Cardiac muscle cell (in vitro differentiated cells and primary cell): ENCODE measurements at places on chromosomes 7 and 10.

DNA sequence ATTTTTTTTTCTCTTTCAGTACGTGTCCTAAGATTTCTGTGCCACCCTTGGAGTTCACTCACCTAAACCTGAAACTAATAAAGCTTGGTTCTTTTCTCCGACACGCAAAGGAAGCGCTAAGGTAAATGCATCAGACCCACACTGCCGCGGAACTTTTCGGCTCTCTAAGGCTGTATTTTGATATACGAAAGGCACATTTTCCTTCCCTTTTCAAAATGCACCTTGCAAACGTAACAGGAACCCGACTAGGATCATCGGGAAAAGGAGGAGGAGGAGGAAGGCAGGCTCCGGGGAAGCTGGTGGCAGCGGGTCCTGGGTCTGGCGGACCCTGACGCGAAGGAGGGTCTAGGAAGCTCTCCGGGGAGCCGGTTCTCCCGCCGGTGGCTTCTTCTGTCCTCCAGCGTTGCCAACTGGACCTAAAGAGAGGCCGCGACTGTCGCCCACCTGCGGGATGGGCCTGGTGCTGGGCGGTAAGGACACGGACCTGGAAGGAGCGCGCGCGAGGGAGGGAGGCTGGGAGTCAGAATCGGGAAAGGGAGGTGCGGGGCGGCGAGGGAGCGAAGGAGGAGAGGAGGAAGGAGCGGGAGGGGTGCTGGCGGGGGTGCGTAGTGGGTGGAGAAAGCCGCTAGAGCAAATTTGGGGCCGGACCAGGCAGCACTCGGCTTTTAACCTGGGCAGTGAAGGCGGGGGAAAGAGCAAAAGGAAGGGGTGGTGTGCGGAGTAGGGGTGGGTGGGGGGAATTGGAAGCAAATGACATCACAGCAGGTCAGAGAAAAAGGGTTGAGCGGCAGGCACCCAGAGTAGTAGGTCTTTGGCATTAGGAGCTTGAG lies at the start of gene CFTR:
Gene CFTR (plus strand): TSS at position 801 of the 830 bp plus-strand sequence. CDS start 70 bp downstream, outside the sequence.
- peak; percentile 39 for DNase-seq

DNA sequence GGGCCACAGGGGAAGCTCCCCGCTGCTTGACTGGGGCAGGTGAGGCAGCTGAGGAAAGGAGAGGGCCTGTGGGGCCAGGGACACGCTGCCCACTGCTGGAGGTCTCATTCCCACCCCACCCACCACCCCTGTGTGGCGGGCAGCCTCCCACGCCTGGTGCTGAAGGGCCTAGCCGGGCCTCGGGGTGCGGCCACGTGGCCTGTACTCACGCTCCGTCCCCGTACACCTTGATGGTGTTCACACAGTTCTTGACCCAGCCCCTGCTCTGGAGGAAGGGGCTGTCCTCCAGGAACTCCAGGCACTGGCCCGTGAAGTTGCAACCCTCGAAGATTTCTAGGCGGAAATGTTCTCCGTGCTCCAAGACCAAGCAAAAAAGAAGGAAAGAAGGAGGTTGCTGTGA lies 4.0 kb downstream of the CRYGN start:
- DNase-seq: no peak

DNA sequence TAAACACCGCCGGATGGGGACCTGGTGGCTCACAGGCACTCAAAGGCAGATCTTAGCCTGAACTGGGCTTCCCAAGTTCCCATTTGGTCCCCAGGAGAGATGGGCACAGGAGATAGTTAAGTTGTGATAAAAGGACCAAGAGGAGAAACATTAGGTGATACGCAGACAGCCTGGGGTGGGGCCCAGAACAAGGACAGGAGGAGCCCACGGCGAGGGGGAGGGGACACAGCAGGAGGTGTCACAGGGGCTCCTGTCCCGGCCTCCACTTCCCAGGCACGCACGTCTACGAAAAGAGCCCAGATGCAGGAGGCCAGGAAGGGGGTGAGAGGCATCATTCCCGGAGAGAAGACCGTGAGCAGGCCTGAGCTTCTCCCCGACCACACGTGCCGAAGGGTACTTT lies 16.3 kb upstream of the DNAAF5 start:
- DNase-seq: no peak

DNA sequence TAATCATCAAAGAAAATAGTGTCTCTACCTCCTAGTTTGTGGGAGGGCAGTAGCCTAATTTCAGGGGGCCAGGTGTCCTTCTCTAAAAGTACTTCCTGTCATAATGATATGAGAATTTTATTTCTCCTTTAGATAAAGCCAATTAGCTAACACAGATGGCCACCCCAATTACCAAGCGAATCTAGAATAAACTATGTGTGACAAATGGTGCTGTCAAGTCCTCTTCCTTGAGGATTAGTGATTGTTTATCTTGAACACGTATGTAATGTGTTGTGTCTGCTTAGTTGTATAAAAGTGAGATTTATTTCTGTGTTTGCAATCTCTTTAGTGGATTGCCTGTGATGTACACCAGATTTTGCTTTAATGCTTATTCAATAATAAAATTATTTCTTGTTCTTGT lies 1120.0 kb downstream of the SORCS1 start:
- DNase-seq: no peak

DNA sequence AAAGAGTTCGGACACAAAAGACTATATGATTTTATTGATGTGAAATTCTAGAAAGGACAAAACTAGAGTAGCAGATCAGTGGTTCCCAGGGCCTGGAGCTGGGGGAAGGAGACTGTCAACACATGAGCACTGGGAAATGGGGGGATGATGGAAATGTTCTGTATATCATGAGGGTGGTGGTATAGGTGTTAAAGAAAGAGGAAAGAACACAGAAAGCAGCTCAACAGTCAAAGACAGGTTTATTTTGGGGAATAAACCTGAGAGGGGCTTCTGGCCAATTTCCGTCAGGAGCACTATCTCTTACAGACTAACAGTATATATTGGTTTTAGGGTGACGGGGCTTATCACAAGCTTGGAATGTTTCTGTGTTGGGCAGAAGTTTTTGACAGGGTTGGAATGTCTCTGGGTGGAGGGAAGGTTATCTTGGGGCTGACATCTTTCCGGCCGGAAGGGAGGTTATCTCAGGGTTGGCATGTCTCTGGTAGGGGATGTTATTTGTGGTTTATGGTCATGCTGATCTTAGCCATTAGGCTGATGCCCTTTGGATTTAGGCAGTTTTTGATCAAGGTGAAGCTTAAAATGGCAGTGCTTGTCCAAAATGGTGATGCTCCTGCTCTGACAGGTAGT lies 254.6 kb upstream of the NRP1 start:
- no peak for DNase-seq

DNA sequence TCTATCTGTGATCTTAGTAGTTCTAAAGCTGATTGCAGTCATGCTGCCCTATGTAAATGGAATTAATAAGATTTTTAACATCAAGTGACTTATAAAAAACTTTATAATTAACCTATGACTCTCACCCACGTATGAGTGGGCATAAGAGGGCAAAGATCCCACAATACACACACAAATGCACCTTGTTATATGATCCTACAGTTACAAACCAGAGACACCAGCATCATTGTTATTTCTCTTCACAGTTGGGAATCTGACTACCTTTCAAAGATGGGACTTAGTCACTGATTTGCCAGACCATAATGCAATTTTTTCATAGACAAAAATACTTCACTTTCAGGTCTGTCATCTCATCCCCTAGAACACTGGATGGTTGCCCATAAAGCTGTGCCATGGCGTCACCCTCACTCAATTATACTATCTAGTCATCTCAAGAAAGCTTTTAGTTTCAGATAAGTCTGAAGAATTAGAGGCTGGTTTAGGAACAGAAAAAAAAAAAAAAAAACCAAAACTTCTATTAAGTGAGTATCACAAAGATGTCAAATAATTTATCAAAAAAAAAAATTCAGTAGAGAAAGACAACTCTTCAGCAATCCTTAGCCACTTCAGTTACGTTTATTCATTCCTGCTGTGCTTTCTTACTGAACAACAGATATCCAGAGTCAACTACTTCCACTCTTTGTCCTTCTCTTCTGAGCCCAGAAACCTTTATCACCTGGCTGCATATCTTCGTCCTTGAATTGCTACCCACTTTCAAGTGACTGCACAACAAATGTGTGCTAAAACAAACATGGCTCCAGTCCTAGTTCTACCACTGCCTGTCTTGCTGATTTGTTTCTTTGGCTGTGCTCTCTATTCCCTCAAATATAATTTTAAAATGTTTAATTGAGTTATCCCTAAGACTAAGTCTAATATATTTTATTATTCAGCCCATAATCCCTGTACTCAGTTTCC lies 175.0 kb upstream of the CHRM2 start:
- no peak for DNase-seq

- no peak for DNase-seq
Observed at GRCh38 chr7:130458257-130458656, 17.4 kb upstream of the CEP41 start.

DNA sequence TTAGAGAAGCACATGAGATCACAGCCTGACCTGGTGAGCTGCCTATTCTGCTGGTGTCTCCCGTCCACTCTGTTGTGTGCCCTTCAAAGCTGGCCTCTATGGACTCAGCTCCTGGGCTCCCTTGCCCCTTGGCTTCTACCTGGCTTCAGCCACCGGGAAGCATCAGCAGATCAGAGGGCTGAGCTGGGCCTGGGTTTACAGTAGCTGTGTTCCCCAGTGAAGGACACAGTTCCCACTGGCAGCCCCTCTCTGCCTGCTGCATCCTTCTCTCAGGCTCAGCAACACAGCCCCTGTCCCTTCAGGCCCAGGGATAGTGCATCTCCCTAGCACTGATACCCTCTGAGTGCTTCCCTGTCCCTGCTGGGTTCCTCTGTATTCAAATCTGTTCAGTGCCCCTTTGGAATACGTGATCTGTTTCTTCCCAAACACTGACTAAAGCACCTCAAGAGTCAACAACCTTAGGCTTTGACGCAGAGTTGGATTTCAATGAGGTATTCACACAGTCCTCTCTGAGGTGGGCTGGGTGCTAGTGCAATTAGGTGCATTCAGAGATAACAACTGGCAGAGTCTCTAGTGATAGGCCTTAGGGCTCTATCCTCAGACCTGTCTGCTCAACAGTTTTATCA lies 109.8 kb downstream of the GRID1 start:
- no peak for DNase-seq

DNA sequence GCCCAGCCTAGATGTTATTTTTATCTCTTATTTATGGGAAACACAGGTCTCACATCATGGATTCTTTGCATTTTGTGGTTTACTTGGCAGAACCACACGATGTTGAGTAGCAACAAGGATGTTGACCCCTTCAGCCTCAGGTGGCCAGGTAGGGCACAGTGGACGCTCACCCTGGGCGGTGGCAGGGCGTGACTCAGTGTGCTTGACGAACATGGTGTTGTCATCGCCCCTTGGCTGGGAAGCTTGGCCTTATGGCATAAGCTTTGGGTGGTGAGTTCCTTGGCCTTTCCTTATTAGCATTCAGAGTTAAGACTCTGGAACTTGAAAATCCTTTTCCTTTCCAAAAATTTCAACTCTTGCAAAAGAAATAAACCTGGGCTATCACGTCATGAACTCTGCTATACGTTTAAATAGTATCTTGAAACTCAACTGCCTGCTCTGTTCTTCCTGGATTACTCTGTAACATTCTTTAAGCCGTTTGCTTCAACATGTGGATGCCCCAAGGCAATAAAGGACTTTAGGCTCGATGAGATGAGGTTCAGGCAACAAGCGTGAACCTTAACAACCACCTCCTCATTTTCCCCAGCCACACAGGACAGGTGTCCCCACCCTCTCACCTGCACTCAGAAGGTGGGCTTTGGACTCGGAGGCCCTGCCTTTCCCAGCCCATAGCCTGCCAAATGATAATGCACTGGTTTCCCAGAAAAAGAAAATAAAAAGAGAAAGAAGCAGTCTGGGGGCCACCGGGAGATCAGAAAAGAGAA lies 22.5 kb upstream of the ECHDC3 start:
- DNase-seq: no peak

DNA sequence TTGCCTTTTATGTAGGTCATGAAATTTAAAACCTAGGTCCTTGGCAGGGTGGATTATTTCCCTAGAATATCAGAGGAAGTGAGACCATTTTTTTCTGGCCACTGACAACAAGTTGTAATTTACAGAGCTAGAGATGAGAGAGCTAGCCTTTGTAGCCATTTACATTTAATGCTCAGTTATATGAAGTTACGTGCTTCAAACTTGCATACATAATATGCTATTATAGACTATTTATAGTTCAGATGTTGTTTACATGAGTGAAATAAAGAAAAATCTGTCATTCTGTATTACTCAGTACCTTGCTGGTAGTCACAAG lies 234.9 kb upstream of the MBL2 start:
- no peak for DNase-seq

GRCh38 chr10:103690281-103690680 lies 165.1 kb downstream of the SH3PXD2A start:
- DNase-seq: no peak

DNA sequence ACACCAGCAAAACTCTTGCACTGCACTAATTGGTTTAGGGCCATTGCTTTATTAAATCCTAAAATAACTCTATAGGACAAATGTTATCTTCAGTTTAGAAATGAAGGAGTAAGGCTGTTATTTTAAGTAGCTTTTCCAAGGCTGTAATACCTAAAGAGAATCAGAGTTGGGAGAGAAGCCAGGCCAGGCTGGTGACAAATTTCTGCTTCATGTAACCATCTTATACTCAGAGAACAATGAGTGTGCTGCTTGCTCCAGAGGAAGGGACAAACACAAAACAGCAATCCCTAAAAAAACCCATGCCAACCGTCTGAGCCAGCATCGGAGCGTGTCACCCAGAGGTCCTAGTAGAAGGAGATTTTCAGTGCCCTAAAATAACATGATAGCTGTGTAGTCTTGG lies 49.7 kb upstream of the TARP start:
- no peak for DNase-seq

- peak; percentile 21 for DNase-seq
Observed at GRCh38 chr10:122163174-122164022, 107.7 kb upstream of the BTBD16 start.
